ENCODE measurements at places on chromosomes 5 and 9. TPM values are rescaled to one million over a fixed set of nuclear protein-coding genes. Genes with fewer than 3 reads are reported as not detected.

DNA sequence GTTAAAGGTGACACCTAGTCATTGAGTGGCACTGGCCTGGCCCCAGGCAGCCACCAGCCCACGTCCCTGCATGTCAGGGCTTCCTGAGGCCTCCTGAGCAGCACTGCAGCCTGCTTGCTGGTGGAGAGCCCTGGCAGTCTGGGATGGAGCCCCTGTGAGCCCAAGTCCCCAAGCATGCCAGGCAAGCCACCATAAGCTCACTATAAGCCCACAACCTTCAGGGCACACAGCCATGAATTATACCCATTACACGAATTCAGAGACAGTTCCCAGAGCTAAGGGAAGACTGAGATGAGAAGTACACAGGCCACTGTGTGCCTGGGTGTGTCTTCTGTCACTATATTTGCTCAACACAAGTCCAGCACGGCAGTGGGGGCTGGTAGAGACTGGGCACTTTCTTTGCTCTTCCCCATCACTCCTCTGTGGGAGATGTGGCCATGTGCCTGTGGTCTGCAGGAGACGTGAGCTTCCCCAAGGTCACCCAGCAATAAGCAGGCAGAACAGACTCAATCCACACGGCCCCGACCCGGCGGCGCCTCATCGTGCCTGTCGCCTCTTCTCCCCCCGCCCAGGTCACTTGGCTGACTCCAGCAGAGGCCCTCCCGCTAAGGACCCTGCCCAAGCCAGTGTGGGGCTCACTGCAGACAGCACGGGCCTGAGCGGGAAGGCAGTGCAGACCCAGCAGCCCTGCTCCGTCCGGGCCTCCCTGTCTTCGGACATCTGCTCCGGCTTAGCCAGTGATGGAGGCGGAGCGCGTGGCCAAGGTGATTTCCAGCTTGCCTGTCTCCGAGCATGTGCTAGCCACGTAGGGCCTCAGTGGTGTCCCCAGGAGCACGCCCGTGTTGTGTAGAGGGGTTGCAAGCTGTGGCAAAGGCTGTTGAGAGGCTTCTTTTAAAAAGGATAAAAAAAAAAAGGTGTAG lies 114.8 kb downstream of the WNK2 start:
- H3K27me3 ChIP-seq = no peaks in the 10 kb centered on the region
- no peak overlapping the region for H3K27ac ChIP-seq
- no peak for DNase-seq
- H3K4me1 ChIP-seq = no peaks in the 10 kb centered on the region
- H3K4me3 ChIP-seq = no peak overlapping the region

DNA sequence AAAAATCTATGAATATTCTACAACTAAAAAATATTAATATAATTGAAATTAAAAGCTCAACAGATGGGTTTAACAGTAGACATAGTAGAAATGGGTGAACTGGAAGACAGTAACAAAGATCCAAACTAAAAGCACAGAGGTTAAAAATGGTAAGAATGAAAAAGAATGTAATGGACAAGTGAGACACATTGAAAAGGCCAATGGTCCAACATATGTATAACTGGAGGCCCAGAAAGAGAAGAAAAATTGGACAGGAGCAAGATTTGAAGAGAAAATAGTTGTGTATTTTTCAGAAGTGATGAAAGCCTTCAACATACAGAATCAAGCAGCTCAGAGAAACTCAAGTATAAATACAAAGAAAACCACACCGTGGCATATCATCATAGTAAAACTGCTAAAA lies 58.6 kb downstream of the PCDHGC5 start:
- H3K27me3 ChIP-seq = no peaks in the 10 kb centered on the region
- H3K4me3 ChIP-seq = no peak overlapping the region
- peak; percentile 35 for DNase-seq
- H3K27ac ChIP-seq = no peak overlapping the region
- no peaks in the 10 kb centered on the region for H3K36me3 ChIP-seq
- H3K4me1 ChIP-seq = no peaks in the 10 kb centered on the region

Gene CTSV
- total RNA-seq = 15.5 TPM

- H3K36me3 ChIP-seq = no peaks in the 10 kb centered on the region
- no peaks in the 10 kb centered on the region for H3K27me3 ChIP-seq
- no peak overlapping the region for H3K4me3 ChIP-seq
These were observed 119.7 kb downstream of the IRX2 start for GRCh38 chr5:2631758-2632157.

DNA sequence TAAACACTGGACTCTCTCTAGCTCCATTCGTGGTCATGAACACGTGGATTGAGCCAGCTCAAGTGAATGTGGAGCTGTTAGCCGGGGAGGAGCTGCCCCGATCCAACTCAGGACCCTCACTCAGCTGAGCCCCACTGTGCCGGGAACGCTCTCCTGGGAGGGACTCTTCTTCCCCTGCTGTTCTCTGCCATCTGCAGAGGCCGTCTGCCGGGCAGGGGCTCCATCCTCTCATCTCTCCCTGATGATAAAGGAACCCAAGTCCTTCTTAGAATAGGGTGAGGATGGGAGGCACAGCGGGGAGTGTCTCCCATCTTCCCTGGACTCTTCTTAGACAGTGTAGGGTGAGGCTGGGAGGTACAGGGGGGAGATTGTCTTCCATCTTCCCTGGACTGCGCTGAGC lies 120.5 kb upstream of the IRX4 start:
- H3K27me3 ChIP-seq = peaks cover 44% of the 10 kb centered on the region
- no peak overlapping the region for H3K27ac ChIP-seq
- no peaks in the 10 kb centered on the region for H3K4me1 ChIP-seq
- DNase-seq = no peak
- H3K4me3 ChIP-seq = no peak overlapping the region

- H3K4me3 ChIP-seq = no peak overlapping the region
- H3K27ac ChIP-seq = no peak overlapping the region
- H3K36me3 ChIP-seq = no peaks in the 10 kb centered on the region
- DNase-seq = no peak
- no peaks in the 10 kb centered on the region for H3K4me1 ChIP-seq
These were observed 411.1 kb upstream of the NUDT12 start for GRCh38 chr5:103973669-103974068.

DNA sequence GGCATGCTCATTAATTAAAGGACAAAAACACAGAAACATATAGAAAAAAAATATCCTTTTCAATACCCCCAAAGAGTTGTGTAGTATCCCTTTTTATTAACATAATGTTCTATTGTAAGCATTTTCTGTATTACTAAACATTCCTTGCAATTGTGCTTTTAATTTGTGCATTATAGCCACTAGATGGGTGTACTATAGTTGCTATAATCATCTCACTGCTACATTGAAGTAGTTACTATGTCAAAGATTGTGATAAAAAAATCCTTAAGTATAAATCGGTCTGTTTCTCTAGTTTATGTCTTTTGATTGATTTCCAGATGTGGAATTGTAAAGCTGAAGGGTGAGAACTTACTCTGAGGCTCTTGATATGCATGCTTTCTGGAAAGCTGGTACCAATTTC lies 21.4 kb downstream of the FREM1 start:
- no peaks in the 10 kb centered on the region for H3K4me1 ChIP-seq
- no peak overlapping the region for H3K4me3 ChIP-seq
- DNase-seq = no peak
- no peak overlapping the region for H3K27ac ChIP-seq

GRCh38 chr9:79134654-79135053 lies 437.1 kb upstream of the TLE4 start:
- 0 out of 2 replicates have a peak, but pooled peaks cover 2% of the 10 kb centered on the region for H3K4me1 ChIP-seq
- no peaks in the 10 kb centered on the region for H3K36me3 ChIP-seq
- peak; percentile 12 for DNase-seq
- H3K27me3 ChIP-seq = no peaks in the 10 kb centered on the region
- no peak overlapping the region for H3K27ac ChIP-seq

Gene SPOCK1
- 0.27 TPM for total RNA-seq

GRCh38 chr9:124659099-124659659 lies 111.9 kb downstream of the NR6A1 start:
- H3K27me3 ChIP-seq = no peaks in the 10 kb centered on the region
- peak overlapping the region; percentile 69 for H3K27ac ChIP-seq
- H3K4me1 ChIP-seq = peaks cover 30% of the 10 kb centered on the region
- H3K36me3 ChIP-seq = no peaks in the 10 kb centered on the region
- no peak for DNase-seq

Gene ZFYVE16
- total RNA-seq = 24.2 TPM

- DNase-seq = no peak
- H3K4me3 ChIP-seq = no peak overlapping the region
- no peak overlapping the region for H3K27ac ChIP-seq
- no peaks in the 10 kb centered on the region for H3K4me1 ChIP-seq
- no peaks in the 10 kb centered on the region for H3K36me3 ChIP-seq
- H3K27me3 ChIP-seq = no peaks in the 10 kb centered on the region
These were observed 79.0 kb upstream of the DAP start for GRCh38 chr5:10839916-10840599.

GRCh38 chr9:23229890-23230317 lies 596.1 kb downstream of the ELAVL2 start:
- no peaks in the 10 kb centered on the region for H3K27me3 ChIP-seq
- no peaks in the 10 kb centered on the region for H3K36me3 ChIP-seq
- no peak overlapping the region for H3K27ac ChIP-seq
- H3K4me3 ChIP-seq = no peak overlapping the region

DNA sequence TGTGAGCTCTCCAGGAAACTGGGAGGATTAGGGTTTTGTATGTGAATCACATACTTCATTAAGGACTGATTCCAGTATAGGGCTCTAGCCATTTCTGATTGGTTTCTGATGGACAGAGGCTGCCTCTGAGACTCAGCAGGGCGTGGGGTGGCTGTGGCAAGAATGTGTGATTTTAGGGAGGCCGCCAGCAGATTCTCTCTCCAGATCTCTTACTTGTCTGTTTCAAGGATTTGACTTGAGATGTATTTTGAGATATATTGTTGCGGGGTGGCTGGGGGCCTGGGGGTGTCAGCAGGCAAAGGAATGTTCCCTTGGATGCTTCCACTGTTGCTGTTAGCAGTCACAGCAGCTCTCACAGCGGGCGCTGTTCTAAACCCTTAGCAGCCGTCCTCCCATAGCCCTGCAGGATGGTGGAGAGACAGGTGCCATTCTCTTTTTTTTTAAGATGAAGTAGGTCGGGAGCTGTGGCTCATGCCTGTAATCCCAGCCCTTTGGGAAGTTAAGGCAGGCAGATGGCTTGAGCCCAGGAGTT lies 8.0 kb upstream of the HNRNPAB start:
- H3K36me3 ChIP-seq = no peaks in the 10 kb centered on the region
- H3K27ac ChIP-seq = no peak overlapping the region
- no peak overlapping the region for H3K4me3 ChIP-seq
- no peak for DNase-seq

Gene PCDHA11
- 0.27 TPM for total RNA-seq

Gene PIP5KL1
- total RNA-seq = 37.6 TPM

Gene CEL
- total RNA-seq = 6.9 TPM

DNA sequence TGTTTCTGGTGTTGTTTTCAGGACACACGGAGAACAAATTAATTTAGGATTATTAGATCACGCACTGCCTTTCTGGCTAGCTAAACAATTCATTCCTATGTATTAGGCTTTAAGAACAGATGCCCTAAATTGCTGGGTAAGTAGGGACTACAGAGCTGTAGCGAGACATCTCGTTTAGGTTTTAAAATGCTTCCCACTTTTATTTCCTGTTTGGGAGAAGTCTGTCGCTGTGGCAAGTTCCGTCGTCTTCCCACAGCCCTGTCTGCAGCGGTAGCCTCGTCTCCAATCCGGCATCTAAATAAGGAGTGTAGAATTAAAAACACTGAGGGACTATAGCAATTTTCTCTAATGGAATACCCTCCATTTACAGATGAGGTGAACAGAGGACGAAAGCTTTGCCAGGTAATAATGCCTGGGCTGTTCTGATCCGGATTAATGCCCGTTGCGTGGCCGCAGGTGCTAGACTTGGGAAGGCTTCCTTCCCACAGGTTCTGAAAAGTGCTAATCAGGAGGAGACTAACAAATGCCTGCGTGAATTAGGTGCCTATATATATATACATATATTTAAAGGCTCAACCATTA lies 1.3 kb upstream of the TRIM36 start:
- H3K4me1 ChIP-seq = peaks cover 22% of the 10 kb centered on the region
- peak overlapping the region; percentile 89 for H3K4me3 ChIP-seq
- no peaks in the 10 kb centered on the region for H3K27me3 ChIP-seq
- peak overlapping the region; percentile 70 for H3K27ac ChIP-seq

Gene CCNI2
- 1.4 TPM for total RNA-seq

DNA sequence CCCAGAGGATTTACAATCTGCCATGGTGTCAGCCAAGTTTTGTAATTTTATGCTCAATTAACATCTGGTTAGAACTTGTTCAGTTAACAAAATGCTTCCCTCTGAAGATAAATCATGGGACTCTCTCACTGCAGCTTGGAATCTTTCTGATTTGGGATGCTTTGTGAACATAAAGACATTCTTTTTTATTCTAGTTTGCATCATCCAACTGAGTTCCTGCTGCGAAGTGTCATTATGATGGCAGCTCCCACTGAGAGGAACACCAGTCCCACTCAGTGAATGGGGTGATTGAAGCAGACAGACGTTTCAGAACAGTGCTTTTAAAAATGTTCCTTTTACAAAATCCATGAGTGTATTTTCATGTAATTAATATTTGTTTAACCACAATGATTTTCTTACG lies 863.8 kb downstream of the TLE4 start:
- no peaks in the 10 kb centered on the region for H3K36me3 ChIP-seq
- DNase-seq = no peak
- H3K27me3 ChIP-seq = no peaks in the 10 kb centered on the region
- no peak overlapping the region for H3K4me3 ChIP-seq
- H3K4me1 ChIP-seq = no peaks in the 10 kb centered on the region

DNA sequence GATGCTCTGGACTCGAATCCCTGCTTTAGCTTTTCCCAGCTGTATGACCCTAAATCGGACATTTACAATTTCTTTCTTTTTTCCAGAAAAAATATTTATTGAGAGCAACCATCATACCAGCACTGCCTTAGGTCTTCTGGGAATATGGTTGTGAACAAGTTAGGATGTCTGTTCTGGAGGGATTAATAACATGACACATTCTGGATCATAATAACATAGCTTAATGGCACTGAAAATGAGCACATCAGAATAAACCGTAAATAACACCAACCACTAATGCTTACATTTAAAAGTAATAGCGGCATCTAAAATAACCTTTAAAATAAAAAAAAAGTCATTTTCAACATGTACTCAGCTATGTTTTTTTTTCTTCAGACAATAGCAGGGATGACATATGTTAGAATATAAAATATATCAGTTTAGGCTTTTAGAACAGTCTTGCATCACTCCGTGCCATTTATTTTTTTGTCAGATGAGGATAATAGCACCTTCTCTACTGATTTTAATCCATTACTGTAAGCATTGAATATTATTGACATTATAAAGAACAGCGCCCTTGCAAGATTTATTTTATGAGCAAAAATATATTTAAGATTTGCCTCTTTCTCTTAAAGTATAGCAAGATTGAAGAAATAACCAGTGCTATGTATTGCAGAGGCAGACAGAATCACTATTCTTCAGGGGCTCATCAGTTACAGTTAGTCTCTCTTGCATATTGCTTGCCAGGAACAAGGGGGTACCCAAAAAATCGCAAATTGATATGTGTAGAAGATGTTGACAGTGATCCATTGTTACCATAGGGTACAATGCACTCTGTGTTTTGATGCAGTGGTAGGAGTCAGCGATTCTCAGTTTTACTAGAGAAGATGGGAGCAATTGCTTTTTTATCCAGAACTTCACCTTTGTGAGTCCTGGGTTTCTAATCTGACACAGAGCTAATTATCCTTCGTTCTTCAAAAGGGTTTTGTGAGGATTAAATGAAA lies 168.4 kb upstream of the NR3C1 start:
- DNase-seq = no peak
- no peak overlapping the region for H3K27ac ChIP-seq

Gene HSPB3
- total RNA-seq = not detected
